Stimulated activated CD4-positive, alpha-beta T cell treated with anti-CD3 and anti-CD28 coated beads, Interleukin-12 subunit alpha, Interleukin-12 subunit beta, amount 100 ng/mL, for 48 hours (primary cell): ENCODE measurements at places on chromosomes 13 and 19.
A peak's percentile ranks its signal among the peaks of the same experiment; 100 is the strongest.

DNA sequence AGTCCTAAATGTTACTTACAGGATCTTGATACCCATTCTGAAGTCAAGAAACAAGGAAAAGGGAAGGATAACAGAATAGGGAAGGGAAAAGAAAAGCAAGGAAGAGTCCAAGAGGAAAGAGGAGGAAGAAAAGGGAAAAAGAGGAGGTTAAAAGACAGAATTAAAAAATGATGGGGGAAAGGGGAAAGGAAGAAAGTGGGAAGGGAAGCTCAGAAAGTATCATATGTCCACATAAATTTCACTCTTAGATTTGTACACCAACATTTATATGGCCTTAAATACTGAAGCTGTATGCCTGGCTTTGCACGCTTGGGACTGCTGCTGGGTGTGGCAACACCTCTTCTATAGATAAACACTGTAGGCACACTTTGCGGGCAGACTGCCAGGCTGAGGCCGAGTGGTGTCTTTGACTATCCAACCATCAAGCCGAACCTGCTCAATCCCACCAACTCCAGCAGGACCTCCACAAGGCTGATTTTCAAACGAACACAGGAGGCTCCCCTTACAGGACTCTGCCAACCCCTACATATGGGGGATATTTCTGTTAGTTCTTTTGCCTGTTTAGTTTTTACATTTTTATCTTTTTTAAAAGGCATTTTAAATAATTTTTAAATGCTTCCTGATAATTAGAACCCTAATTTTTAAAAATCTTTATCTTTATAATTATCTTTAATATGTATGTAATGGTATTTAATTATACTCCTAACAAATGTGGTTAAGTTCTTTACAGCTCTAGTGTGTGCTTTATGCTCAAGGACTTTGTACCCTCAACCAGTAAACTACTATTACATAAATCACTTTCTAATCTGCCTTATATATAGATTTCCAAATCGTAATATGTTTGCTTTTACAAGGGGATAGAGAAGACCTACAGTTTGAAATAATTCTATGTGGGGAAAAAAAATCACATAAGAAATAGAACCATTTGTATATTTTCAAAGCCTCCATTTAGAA is 154.2 kb downstream of the DIAPH3 start:
- no peak for DNase-seq

- DNase-seq = no peak
Observed at GRCh38 chr19:47430041-47430802, 10.9 kb upstream of the MEIS3 start.

GRCh38 chr19:6969490-6969889 is 51.7 kb downstream of the MBD3L2B start:
- DNase-seq = no peak

DNA sequence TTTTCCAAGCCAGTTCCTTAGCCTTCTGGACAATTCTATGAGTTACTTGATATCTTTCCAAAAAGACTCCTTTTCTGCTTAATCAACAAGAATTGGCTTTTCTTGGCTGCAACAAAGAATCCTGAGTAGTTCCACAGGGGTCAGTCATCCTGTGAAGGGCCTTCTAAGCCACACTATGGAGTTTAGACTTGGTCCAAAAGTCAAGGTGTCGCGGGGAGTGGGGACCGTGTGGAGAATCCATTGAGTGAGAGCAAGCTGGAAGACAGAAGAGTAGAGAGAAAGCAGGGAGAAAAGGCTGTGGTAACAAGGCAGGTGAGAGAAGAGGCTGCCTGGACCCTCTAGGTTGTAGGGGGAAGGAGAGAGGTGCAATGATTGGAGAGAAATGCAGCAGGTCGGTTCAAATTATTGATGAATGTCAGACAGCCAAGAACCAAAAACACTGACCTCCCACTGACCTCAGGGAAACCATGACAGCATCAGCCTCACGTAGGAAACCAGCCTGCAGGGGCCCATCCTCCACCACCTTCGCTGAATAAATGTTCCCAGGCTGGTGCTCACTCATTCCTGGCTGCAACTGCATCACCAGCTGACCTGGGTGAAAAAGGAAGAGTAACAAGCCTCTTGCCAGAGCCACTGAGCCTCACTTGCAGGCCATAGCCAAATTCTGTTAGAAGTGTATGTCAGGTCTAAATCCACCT is 7.1 kb upstream of the IFT88 start:
- no peak for DNase-seq

DNA sequence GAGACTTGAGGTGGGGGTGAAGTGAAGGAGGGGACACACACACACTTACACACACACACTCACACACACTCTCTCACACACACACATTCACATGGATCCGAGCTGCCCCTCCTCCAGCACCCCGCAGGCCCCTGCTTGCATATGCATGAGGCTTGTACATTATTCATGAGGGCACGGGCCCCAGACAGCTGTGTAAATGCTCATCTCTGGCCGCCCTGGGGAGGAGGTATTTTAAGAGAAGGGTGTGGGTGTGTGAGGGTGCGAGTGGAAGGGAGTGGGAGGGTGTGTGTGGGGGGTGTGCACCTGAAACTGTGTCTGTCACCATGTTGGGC is 2.4 kb downstream of the NCAN start:
- no peak for DNase-seq

DNA sequence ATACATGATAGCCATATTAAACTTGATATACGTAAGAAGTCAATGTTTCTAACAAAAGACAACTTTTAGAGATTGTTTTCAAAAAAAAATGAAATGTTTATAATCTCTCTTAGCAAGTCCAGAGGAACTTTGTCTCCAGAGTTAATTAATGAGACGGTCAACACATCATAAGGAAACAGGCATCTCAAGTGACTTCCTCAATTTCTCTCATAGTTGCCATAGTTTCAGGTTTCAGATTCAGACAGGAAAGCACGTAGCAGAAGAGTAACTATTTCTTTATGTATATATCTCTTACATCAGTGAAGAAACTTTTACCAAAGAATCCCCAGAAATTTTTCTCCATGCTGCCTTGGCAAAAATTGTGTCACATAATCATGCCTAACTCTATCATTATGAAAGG is 159.6 kb upstream of the ATXN8OS start:
- DNase-seq = no peak

DNA sequence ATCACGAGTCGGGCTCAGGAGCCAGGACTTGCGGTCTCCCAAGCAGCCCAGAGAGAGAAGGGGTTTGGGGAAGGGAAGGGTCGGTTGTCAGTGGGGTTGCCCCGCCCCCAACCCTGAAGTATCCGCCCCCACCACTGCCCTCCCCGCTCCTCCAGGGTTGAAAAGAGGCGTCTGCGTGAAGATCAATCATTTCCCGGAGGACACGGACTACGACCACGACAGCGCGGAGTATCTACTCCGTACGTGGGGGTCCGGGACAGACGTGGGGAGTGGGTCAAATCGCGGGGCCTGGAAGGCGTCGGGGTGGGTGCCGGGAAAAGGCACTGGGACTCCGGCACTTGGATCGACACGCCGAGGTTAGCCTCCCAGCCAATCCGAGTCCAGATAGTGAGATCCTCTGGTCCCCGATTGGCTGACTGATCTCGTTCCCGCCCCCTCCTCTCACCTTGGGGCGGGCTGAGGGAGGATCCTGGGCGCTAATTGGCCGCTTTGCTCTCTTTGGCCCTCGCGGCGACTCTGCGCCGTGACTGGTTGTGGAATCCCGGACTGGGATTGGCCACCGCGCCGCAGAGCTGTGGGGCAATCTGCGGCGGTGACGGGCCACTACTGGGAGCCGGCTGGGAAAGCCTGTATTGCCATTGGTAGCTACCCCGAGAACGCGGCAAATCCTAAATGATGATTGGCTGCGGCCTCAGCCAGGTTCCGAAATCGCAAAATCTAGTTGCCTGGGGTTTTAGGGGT is 13.3 kb upstream of the CACNG6 start:
- peak; percentile 24 for DNase-seq

DNA sequence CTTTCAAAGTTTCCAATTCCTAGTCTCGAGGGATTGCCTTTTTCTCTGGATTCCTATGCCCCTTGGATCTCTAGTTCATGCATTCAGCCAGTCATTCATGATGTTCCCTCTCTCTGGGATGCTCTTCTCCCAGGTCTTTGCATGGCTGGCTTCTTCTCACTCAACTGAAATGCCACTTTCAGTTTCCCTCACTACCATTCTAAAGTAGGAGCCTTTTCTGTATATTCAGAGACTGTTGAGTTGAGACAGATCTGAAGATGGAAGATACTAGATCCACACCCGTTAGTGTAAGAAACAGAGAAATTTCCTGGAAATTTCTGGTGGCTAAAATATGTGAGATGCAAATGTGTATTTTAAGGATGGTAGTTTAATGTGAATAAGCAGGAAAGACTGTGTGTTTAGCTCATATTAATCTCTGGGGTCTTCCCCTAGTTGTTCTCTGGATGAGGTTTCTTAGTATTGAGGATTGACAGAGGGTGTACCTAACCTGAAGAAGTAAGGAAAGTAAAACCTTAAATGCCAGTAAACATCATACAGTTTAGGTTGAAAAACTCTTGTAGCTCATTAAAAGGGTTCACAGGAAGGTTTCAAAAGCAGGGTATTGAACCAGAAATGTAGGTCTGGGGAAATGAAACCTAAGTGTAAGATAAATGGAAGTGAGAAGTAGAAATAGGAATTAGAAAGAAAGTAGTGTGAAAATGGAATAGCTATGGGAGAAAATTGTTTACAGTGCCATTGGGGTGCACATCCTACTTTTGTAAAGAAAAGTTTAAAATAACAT is 331.3 kb downstream of the NDFIP2 start:
- DNase-seq = no peak

DNA sequence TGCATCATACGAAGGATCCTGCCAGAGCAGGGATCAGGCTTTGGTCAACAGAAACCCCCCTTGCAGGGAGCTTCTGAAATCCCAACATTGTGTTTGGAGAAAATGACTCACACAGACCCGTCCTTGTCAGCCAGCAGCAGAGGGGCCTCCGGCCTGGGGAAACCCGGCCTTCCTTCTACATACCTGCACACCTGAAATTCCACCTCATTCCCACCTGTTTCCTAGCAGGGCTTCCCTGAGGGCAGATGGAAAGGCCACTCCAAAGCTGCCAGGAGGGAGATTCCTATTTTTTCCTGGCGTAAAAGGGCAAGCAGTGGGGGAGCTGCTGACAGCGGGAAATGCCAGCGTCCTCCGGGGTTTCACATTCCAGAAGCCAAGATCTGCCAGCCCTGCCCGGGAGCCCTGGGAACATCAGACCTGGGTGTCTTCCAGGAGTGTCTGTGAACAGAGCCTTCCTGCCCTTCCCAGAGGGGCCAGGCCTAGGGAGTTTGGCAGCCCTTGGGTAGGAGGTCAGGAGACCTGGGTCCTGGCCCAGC is 3.0 kb upstream of the IGFL1 start:
- DNase-seq = no peak

DNA sequence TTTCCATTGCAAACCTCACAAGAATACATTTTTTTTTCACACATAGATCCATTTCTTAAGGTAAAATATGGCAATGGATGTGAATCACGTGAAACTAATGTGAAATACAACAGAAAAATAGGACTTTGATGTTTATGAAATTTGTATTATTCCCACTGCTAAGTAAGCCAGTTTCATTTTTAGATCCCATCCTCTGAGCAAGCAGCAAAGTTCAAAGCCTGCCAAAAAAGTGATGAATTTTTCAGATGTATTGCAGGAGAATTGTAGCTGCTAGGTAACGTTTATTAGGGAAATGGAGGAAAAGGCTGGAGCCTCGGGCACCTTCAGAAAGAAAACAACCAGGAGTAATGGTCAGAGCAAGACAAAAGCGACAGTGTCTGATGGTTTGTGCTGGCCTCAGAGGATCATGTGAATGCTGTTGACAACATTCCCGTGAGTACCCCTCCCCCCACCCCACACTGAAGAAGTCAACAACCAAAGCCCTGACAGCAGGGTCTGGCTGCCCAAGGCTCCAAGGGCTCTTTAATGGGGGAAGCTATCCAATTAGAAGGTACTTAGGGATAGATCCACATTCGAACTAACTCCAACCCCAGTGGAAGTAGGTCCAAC is 95.5 kb downstream of the OXGR1 start:
- DNase-seq = no peak

DNA sequence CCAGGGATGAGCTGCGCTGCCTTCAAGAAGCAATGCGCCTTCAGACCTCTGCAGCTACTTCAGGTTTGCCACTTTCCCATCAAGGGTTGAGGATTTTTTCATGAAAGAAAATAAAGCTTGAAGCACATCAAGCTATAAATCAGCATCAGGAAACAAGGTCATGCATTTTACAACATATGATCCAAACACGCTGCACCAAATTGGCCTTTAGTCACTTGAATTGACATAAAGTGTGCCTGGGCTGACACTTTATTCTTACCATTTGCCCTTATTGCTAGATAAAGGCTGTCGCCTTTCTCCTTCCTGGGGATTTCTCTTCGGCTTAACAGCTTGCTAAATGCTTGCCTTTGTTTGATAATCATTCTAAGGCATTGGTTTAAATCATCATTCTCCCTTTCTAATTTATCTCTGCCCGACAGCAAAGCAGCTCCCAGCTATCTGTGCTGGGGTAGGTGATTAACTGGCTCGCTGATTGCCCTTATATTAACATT is 87.7 kb downstream of the LHFPL6 start:
- no peak for DNase-seq

- DNase-seq = no peak
Observed at GRCh38 chr13:44116562-44117332, 237.0 kb downstream of the LACC1 start.

- no peak for DNase-seq
Observed at GRCh38 chr13:64397701-64398100, 2832.4 kb downstream of the PCDH9 start.

DNA sequence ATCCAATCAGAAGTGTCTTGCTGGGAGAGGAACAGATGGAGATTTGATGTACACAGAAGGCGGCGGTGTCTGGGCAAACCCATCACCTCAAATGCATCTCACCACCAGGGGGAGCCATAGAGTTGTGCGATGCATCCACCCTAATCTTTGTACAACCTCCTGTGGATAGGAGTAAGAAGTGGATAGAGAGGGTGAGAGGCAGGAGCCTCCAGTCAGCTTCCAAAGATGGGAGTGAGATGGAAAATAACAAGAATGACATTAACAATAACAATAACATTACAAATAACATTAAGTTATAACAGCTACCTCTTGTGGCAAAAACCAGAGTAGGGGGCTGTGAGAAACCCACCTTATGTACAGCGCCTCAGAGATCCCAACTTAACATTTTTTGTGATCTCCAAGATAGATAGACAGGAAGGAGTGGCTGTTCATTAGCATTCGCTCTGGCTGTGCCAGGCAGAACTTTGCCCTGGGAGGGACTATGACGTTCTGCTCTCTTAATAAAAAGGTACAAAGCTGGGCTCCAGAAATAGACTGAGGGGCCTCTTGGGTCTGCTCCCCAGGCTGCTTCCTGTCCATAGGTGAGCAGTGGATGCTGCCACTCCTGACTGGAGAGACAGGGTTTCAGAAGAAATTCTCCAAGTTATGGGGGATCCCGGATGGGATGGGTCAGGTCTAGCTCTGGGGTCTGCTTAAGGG is 5.2 kb upstream of the CEACAM18 start:
- DNase-seq = peak; percentile 79
